Hematopoietic multipotent progenitor cell treated with erythropoietin and hydrocortisone succinate and interleukin-3 and kit ligand, for 4 days (in vitro differentiated cells): ENCODE measurements at places on chromosomes 2 and 18.

DNA sequence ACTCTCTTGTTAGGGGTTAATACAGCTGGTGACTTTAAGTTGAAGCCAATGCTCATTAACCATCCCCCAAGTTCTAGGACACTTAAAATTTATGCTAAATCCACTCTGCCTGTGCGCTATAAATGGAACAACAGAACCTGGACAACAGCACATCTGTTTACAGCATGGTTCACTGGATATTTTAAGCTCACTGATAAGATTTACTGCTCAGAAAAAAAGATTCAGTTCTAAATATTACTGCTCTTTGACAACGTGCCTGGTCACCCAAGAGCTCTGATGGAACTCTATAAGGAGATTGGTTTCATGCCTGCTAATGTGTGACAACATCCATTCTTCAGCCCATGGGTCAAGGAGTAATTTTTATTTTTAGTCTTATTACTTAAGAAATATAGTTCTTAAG lies 27.5 kb downstream of the RNF103 start:
- DNase-seq, result no peak

DNA sequence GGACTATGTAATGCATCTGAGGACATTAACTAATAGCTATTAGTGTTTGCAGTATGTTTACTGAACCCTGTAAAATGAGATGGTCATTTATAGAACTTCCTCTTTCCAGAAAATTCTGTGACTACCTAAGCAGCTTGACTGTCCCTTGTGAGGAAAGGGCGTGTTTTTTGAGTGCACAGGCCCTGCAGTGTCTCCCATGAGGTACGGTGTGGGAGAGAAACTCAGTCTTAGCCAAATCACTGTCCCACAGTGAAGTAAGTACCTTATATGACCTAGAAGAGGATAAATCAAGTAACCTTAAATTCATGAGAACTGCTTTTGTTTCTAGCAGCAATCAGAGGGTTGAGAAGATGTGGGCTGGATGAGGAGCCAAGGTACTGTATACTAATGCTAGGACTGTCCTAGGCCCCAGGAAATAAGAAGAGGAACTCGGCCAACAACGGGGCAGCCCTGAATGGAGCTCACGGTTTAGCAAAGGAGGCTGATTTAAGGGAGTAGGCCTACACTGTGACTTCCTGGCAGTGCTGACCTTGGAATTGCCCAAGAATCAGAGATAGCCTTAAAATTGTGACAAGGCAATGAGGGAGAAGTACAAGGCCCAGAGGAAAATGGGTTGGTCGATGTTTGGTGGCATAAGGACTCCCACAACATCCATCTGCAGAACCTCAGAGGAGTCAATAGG lies 103.5 kb upstream of the CTAGE1 start:
- DNase-seq, result no peak

- peak; percentile 31 for DNase-seq
These were observed 72.4 kb downstream of the ID2 start for GRCh38 chr2:8754106-8754776.

GRCh38 chr2:27653397-27653796 lies 10.0 kb downstream of the SUPT7L start:
- DNase-seq, result no peak

GRCh38 chr2:209424781-209425470 lies 1.1 kb downstream of the MAP2 start:
- DNase-seq, result no peak

DNA sequence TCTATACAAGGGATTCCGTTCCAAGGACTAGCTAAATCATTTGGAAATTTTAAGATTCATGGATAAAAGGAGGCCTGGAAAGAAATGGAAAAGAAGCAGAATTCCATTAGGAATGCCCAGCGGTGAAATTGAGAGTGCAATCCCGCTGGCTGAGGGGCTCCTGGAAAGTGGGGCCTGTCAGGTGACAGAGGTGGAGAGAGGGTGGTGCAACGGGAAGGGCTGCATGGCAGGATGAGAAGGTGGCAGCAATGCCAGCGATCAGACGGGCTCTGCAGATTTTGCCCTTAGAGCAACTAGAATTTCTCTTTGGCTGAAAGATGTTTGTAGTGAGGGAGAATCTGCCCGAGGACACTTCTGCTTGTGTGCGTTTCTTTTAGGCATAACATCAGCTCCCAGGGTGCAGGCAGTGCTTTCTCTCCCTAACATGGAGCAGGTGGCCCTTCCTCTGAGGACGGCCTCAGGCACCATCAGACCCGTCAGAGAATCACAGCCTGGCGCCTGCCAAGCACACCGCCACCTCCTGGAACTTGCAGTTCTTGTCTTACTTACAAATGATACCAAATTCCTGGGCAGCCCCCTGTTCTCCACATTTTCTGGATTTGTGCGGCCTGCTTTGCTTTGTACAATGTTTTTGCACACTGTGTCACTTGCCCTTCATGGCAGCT lies 261.6 kb downstream of the NDUFA10 start:
- no peak for DNase-seq

DNA sequence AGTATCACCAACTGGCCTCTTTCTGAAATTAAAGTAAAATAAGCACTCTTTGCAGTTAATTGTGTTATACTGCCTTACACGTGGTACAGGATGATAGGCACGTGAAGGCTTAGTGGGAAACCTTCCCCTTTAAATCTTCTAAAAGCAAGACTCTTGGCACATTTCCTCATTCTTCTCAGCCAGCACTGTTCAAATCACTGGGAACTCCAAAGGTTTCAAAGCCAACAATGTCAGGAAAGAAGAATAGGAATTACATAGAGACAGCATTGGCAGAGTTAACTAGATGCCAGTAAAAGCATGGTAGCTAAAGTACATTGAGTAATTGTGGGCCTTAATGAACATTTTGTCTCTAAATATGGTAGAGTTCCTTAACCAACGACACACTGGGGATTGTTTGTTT lies 96.4 kb downstream of the DTNA start:
- no peak for DNase-seq

DNA sequence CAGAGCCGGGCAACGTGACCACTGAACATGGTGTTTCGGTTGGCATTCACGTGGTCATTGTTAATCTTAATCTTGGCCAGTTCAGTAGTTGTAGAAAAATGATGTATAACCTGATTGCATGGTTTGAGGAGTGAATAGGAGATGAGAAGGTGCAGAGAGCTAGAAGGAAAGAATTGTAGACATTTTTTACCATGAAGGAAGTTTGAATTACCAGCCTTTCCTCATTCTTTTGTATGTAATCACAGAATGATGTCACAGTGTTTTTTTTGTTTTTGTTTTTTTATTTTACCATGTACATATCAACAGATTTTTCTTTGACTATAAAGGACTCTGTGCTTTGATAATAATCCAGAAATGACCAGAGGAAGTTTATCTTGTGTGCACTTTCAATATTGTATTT lies 126.3 kb downstream of the LTBP1 start:
- DNase-seq, result no peak

DNA sequence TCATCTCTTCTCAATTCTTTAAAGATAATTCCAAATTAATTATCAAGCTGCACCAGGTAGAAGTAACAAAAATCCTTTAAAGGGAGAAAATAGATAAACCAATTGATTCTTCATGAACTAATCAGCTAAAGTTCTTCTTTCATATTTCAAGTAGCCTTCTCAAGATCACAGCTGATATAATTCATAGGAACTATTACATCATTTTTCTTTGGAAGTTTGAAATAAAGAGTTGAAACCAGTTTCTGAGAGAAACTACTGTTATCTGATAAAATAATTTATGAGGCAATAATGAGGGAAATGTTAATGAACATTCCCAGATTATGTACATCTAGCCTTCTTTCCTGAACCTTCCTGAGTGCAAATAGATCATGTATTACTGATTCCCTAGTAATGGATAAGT lies 484.9 kb downstream of the METTL4 start:
- DNase-seq, result no peak

DNA sequence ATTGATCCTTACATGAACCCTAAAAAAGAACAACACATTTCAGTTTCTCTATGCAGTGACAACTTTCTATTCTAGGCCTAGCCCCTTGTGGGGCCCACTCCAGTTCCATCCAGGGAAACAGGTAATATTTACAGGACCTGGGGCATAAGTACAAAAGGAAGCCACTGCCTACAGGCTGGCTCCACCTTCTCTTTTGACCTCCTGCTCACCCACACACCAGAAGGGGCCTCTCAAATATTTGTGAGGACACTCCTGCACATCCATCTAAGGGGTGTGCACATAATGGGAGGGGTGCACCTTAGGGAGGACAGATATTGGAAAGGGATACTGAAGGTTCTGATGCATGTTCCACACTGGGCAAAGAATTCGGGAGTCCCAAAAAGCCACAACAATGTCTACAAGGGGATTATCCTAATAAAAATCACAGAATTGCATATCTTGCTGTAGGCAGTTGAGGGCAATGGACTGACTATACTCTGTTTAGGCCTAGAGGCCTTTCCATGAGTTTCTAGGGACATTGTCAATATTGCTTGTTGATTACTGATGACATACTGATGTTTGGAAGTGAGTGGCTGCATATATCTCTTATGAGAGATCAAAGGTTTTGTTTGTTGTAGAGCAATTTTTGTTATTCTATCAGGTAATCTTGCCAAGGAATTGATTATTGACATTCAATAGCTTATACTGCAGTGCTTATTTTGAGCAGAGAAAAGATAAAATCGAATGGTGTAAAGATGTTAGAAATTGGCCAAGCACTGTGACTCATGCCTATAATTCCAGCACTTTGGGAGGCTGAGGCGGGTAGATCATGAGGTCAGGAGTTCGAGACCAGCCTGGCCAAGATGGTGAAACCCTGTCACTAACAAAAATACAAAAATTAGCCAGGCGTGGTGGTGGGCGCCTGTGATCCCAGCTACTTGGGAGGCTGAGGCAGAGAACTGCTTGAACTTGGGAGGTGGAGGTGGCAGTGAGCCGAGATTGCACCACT lies 23.8 kb upstream of the HNRNPA3 start:
- DNase-seq, result no peak

DNA sequence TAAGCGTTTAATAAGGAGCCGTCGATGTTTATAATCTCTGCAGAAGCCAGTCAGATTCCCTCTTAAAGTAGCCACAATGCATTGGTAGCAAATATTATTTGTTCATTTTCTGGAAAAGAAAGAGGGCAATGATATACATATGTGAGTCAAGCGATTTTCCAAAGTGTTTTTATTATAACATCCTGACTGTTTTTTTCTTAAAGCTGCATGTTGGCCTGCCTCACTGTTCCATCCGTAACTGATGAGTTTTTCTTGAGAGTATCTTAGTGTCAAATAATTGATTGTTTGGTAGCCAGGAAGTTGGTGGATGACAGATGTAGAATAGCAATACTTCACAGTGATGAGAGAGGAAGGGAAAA lies 3.7 kb downstream of the TSHZ1 start:
- no peak for DNase-seq

DNA sequence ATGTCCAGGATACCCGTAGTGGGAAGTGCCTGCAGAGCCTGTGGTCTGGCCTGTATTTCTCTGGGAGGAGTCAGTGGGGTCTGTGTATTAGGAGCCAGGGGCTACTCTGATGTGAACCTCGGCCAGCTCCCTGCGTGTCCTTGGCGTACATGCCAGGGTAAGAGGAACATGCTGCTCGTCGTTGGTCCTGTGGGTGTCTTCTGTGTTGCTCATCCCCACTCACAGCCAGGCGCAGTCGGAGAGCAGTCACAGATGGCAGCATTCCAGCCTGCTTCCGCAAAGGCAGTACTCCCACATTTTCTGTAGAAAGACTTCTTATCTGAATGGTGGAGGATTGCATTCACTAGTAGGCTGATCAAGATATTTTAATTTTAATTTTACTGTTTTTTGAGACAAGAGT lies 84.9 kb downstream of the DGKD start:
- no peak for DNase-seq

DNA sequence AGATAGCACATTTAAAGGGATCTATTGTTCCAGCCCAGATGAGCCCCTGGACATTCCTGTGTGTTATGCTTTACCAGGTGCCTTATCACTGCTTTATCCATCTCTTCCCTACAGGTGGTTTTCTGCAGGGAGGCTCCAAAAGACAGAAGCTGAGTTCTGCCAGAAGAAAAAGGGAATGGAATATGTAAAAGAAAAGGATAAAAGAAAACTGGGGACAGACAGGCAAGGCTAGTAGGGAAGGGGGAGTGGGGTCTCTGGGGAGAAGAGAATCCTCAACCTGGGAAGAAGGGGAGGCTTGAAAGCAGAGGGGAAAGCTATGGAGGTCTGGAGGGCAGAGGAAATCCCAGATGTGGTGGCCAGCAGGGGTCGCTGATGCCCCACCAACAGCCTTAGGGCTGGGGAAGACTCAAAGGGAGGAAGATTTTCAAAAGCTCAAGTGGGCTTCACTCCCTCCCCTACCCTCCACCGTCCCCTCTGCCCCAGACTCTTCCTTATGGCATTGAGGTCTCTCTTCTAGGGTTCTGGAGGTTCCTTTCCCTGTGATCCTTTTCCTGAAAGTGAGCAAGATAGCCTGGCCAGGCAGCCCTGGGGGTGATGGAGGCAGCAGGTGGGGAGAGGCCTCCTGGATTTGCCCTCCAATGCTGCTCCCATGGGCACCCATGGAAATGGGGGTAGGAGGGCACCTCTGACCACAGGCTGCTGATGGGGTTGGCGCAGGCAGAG lies 178.1 kb upstream of the PKDCC start:
- DNase-seq, result peak; percentile 76

DNA sequence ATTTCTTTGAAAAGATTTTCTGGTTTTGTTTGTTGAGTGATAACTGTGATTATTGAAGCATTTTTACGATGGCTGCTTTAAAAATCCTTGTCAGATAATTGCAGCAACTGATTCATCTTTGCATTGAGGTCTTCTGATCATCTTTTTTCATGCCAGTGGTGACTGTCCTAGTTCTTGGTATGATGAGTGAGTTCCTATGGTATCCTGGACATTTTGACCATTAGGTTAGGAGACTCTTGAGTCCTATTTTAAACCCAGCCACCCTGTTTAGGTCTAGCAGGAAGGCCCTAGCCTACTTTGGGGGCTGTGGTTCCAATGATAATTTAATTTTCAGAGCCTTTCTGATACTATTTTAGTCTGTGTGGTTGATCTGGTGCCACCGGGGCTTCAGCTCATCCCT lies 72.7 kb upstream of the REV1 start:
- no peak for DNase-seq

DNA sequence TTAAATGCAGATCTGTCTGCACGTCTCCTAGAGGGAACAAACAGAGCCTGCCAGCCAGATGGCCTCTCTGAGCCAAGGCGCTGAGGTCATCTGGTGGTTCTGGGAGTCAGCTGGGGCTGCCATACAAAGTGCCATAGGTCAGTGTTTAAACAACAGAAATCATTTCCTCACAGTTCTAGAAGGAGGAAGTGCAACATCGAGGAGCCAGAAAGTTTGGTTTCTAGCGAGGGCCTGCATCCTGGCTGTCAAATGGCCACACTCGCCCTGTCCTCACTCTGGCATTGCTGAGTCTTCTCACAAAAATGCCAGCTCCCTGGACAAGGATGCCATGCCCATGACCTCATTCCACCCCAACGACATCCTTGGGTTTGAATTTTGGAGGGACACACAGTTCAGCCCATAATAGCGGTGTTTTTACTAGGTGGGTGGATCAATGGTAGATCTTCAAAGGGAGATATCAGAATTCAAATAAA lies 59.6 kb downstream of the MYT1L start:
- DNase-seq, result peak; percentile 6

DNA sequence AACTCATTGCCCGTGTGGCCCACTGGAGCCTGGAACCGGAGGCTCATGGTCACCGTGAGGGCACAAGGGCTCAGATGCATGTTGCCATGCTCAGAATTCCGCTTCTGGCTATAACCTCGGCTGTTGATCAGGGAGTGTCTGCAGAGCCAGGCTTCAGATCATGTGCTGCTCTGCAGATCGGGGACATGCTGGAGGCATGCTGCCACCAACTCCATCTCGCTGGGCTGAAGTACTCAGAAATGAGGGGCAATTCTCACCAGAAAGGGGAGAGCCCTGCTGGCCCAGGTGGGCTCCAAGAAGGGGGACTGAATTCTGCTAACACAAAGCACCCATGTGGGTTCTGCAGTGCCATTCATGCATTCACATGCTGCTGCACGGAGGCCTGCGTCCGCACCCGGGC lies 269.2 kb upstream of the PXDN start:
- DNase-seq, result no peak
